ENCODE measurements at places on chromosomes 11 and 22.
A peak's percentile ranks its signal among the peaks of the same experiment; 100 is the strongest.

- no peak for DNase-seq
Observed at GRCh38 chr22:38141217-38141973, 30.9 kb upstream of the BAIAP2L2 start.

DNA sequence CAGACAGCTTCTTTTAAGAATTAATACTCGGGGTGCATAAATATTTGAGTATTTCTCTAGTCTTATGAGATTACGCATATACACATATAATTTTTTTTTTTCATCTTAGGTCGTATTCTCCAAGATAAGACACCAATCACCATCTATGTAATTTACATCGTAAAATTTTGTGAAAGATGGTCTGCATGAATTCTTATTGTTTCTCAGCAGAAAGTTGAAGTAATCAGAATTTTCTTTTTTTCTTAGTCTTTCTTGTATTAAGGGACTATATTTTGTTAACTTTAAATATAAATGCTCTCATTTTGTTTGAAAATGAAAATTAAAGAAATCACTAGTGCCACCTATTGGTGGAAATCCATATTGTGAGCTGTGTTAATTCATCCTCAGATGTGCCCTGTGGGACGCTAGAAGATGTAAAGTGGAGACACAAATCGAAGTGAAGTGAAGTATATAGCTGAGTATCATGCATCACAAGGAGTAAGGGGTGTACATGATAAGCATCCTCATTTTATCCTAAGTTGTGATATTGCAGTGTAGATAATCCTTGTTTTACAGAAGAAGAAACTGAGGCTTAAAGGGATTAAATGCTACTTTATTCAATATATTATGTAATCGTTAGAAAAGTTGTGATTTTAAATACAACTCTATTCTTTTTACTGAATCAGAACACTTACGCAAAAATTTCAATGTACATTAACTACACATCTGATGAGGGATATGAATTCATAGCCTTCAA is 2084.3 kb downstream of the LRRC4C start:
- peak; percentile 17 for DNase-seq

GRCh38 chr22:47275605-47276449 is 513.4 kb downstream of the TBC1D22A start:
- DNase-seq: no peak

DNA sequence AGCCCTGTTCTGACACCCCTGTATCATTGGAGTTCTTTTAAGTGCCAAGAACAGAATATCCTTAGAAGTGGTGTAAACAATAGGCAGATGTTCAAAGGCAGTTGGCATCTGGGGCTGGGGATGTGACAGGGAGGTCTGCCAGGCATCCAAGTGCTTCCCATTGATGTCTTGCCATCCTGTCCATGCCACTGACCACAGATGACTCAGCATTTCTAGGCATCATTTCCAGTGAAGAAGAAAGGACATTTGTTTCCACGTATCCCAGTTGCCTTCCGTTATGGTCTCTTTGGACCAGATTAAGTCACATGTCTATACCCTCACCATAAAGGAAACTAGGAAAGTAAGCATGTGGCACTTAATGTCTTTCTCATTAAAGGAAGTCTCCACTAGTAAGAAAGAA is 76.7 kb upstream of the BARX2 start:
- no peak for DNase-seq

- no peak for DNase-seq
Observed at GRCh38 chr11:18778468-18778867, 13.1 kb downstream of the PTPN5 start.

DNA sequence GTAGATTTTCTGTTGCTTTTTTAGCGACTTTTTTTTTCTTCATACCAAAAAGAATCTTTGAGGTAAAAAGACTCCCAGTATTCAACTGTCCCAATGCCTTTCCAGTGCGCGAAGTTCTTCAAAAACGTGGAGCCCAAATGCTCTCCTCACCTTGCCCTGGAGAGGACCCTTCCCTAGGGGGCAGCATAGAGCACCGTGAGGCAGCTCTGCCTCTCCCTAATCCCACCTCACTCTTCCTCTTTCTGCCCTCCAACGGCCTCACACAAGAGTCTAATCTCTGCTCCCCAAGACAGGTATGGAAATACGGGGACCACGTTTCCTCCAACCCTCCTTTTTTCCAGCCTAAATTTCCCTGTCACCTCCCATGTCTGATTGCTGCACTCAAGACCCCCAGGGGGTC is 117.5 kb upstream of the ALX4 start:
- no peak for DNase-seq

- no peak for DNase-seq
Observed at GRCh38 chr11:104898685-104899013, 389 bp upstream of the CASP12 start.

DNA sequence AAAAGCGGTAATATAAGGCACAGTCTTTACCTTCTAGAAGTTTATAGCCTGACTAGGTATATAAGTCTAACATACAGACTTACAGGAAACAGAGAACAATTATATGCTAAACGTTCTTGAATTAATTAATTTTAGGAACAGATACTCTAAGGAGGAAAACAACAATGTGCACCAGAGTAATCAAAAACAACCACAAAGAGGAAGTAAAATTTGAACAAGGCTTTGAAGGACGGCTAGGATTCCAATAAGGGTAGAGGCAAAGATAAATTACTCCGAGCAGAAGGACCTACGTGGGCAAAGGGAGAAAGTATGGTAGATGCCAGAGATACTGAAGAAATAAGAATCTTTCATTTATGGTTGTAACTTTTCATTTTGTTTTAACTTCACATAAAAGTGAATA is 54.4 kb downstream of the ENTHD1 start:
- DNase-seq: no peak

DNA sequence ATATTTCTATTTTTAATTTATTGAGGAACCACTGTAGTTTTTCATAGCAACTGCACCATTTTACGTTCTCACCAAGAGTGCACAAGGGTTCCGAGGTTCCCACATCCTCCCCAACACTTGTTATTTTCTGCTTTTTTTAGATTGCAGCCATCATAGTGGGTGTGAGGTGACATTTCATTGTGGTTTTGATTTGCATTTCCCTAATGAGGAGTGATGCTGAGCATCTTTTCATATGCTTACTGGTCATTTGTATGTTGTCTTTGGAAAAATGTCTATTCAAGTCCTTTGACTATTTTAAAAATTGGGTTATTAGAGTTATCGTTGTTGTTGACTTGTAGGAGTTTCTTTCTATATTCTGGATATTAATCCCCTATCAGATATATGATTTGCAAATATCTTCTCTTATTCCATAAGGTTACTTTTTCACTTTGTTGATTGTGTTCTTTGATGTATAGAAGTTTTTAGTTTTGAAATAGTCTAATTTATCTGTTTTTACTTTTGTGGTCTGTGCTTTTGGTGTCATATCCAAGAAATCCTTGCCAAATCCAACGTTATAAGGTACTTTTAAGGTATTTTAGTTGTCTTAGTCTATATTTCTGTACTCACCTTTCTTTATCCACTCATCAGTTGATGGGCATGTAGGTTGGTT is 9.0 kb downstream of the NEAT1 start:
- no peak for DNase-seq

- no peak for DNase-seq
Observed at GRCh38 chr11:99068832-99069231, 48.1 kb downstream of the CNTN5 start.

GRCh38 chr11:13091804-13092203 is 82.7 kb downstream of the RASSF10 start:
- DNase-seq: no peak

DNA sequence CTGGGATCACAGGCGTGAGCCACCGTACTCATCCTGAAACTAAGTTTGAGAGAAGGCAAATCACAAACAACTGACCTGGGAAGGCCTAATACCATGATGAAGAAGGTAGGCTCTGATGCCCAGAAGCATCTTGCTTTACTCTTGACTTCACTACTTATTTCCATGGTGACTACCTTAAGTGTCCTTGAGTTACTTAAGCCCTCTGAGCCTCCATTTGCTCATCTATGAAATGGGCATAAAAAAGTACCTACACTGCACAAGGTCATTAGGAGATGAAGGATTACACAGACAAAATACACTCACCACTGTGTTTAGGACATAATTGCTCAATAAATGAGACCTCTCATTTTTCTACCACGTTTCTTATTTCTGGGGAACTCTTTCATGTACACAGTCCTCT is 27.9 kb downstream of the EIF4ENIF1 start:
- no peak for DNase-seq

- no peak for DNase-seq
Observed at GRCh38 chr11:103798026-103798425, 238.4 kb upstream of the DDI1 start.

GRCh38 chr22:22705328-22706100 is 61.1 kb downstream of the GGTLC2 start:
- DNase-seq: no peak

- no peak for DNase-seq
Observed at GRCh38 chr22:45793892-45794291, 122.3 kb downstream of the ATXN10 start.

- DNase-seq: no peak
Observed at GRCh38 chr11:119539583-119539982, 116.6 kb upstream of the THY1 start.

DNA sequence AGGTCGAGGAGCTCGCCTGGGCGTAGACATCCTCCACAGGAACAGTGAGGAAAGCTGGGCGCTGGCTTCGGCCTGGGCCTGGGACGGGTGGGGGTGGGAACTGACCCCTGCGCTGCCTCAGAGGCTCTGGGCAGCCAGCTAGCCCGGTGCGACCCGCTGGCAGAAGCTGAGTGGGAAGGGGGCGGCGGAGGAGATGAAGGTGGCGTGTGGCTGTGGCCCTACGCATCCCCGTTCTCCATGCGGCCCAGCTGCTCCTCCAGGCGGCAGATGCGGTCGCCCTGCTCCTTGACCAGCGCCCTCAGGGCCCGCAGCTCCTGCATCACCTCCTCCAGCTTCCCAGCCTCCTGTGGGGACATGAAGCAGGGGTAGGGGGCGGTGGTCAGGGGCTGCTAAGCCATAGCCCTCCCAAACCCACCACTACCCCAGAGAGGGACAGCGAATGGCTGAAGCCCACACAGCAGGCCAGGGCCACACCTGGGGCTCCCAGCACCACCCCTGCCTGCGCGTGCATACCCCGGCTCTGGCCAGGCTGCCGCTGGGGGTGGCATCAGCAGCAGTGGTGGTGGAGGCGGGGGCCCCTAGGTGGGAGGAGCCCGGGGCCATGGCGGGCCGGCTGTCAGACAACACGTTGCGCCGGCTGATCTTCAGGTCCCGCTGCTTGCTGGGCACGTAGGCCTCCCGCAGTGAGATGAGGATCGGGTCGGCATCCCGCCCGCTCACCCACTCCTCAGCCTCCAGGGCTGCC is 848 bp upstream of the PTPRCAP start:
- no peak for DNase-seq

DNA sequence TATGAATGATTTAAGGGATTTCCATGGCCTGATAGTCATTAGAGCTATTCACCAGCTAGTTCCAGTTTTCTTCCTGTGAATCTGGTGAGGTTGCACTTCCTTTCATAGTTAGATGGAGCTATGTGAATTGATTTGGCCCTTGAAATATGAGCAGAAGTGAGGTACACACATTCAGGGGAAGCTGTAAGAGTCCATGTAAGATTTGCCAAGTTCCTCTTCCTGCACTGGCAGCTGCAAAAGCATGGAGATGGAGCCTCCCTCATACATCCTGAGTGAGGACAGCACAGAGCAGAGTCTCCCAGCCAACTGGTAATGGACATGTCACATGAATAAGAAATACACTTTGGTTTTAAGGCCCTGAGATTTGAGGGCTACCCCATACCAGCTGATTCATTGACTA is 111.7 kb downstream of the CD44 start:
- no peak for DNase-seq

- DNase-seq: no peak
Observed at GRCh38 chr11:119643876-119644225, 85.1 kb downstream of the NECTIN1 start.

GRCh38 chr11:70384566-70385152 is 13.7 kb upstream of the CTTN start:
- DNase-seq: no peak

DNA sequence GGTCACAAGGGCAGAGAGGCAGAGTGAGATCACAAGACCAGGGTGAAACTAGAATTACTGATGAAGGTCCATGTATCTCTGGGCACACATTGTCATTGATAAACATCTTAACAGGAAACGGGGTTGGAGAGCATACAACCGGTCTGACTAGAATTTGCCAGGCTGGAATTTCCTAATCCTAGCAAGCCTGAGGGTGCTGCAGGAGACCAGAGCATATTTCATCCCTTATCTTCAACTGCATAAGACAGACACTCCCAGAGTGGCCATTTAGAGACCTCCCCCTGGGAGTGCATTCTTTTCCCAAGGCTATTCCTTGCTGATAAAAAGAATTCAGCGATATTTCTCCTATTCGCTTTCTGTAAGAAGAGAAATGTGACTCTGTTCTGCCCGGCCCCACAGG is 84.6 kb upstream of the IZUMO1R start:
- DNase-seq: no peak

DNA sequence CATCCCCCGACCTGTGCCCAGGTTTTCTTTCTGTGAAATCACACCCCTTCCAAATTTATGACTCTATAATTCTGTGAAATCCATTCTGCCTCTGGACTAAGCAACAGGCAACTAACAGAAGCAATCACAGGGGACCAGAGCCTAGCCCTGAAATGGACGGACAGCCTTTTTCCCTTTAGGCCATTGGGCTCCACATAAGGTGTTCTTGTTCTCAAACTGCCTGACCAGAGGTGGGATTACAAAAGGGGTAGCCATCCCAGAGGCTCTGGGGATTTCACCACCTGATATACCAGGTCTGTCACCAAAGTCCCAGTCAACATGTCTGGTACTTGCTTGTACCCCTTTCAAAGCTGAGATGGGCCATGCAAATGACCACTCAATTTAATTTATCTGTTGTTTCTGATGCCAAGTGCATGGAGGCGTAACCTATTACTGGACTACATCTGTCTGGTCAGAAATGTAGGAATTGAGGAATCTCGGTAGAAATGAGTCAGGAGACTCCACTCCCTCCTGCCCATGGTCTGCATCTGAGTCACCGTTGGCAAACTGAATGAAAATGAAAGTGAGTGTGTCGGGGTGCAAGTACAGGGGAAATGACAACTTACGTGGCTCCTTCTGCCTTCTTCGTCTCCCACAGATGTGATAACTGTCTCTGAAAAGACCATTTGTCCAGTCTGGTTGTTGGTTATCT is 10.2 kb downstream of the DKK3 start:
- no peak for DNase-seq

GRCh38 chr11:12375720-12376119 is 1.7 kb upstream of the PARVA start:
- DNase-seq: no peak

DNA sequence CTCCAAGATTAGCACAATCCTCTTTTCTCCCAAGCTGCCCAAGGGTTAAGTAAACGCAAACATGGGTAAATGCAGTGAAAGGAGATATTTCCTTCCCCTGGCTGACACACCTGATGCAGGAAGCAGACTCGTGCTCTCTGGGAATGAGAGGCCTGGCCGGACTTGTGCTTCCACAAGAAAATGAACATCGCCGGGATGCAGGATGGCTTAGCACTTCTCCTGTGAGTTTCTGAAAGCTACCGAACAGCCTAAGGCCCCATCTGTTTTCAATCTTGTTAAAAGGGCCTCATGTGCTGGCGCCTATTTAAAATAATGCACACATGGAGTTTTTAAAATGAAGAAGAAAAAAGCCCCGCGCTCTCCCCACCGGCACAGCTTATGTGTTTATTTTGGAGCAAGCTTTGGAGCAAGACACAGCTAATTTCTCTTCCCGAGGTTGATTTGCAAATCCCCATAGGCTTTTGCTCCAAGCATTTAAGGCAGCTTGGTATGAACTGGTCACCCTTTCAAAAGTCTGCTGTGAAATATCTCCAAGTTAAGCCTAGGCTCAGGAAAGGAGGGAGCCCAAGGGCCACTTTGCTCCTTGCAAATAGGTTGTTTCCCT is 100.9 kb downstream of the SYN3 start:
- DNase-seq: no peak

- no peak for DNase-seq
Observed at GRCh38 chr11:65423516-65424204, 1.1 kb downstream of the NEAT1 start.

All from NCI-H1105 treated with DMSO at 0.1 percent for 48 hours (cell line).